Articular chondrocyte of knee joint (primary cell): ENCODE measurements at places on chromosomes 11 and 22. TPM values are rescaled to one million over a fixed set of nuclear protein-coding genes. Genes with fewer than 3 reads are reported as not detected.

BIK gene
- not detected in 2 replicates for total RNA-seq

FGF4 gene
- total RNA-seq = not detected in 2 replicates

FAT3 gene
- total RNA-seq = 13.9 and 14.6 TPM in 2 replicates

SMIM38 gene
- total RNA-seq = 0.11 and 0.39 TPM in 2 replicates

TUG1 gene
- 89.5 and 93.1 TPM in 2 replicates for total RNA-seq
